Memory B cell (primary cell): ENCODE measurements at places on chromosomes 16 and 17.

DNA sequence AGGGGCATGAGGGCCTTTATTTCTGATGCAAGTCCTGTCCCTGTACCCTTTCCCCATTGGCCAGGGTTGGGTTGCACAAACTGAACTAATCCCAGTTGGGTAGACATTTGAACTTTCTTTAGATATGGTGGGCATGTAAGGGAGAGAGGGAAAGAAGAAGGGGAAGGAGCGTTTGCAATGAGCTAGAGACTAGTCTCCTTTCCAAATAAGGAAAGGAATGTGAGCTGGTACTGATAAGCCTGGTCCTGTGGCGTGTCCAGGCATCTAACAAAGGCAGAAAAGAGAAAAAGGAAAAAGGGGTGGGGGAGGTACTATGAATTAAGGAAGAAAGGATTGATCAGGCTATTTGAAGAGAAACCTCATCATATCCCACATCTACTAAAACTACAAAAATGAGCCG lies 20.3 kb downstream of the CHMP6 start:
- no peak for DNase-seq

DNA sequence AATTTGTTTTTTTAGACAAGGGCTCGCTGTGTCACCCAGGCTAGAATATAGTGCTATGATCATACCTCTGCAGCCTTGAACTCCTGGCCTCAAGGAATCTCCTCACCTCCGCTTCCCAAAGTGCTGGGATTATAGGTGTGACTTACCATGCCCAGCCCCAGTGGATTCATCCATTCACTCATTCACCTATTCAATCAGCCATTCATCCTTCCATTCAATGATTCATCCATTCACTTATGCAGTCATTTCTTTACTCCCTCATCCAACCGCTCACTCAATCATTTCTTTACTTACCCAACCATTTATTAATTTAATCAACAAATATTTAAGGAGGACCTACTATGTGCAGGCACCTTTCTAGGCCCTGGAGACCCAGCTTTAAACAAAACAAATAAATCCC lies 25.7 kb downstream of the DEXI start:
- DNase-seq: no peak

DNA sequence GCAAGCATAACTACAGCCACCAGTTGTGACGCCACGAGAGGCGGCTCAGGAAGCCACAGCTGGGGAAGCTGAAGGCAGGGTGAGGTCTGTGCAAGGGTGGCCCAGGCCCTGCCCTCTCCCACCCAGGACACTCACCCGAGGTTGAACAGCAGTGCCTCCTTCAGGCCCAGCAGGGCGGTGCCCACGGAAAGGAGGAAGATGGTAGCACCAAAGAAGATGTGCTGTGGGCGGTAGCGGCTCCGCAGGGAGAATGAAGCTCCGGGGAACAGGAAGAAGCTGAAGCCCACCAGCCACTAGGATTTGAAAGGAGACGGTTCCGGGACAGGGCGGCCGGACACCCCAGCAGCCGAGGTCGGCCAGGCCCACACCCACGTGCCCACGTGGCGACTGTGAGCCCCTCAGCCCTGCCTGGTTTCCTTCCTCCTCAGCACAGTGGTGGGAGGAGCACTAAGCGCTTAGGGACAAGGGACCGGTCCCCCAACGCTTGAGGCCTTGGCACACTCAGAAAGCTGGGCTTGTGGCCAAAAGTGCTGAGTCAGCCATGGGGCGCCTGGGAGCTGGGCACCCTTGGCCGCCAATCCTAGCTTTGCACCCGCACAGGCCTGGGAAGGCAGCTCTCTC lies 11.0 kb downstream of the CYB561 start:
- DNase-seq: no peak

DNA sequence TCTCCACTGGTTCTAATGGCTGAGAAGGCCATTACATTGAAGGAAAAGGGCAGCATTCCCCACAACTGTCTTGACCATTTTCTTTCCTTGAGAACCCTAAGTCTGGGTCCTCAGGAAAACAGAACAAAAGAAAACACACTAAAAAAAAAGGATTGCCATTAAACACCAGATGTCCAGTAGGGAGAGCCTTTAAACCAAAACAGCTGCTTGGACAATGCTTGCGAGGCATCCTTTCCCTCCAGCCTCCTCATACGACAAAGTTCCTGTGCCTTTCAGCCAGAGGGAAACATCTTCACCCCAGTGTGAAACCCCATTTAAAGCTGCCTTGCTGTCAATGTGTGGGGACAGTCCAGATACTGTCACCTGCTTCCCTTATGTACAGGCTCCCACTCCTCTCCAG lies 74.3 kb downstream of the MMD start:
- no peak for DNase-seq

DNA sequence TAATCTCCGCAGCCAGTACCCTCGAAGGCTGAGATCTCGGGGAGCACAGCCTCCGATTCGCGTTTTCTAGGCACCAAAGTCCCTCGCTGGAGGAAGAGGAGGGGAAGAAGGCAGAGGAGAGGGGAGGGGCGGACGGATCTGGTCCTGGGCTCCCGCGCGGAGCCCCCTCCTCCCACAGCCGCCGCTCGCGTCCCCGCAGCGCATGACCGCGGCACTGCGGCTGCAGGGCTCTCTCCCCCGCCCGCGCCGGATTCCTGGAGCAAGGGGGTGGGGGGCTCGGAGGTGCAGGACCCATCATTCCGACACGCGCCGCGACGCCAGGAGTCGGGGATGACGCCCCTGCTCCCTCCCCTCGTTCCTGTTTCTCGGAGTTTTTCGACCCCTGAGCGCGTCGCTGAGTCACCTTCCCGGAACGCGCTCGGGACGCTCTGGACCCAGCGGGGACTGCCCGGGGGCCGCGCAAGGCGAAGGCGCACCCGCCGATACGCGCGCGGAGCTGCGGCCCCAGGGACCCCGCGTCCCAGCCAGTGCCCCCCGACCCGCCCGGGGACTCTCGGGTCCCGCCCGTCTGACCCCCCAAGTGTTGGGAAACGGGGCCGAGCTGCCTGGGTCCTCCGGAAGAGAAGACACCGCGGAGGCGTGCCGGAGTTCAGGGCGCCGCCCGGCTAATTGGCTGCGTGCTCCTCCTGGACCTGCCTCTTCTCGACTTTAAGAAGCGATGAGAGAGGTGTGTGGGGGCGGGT lies 1.4 kb upstream of the SPHK1 start:
- DNase-seq: no peak

GRCh38 chr16:87757841-87758426 lies 7.9 kb downstream of the KLHDC4 start:
- DNase-seq: no peak

GRCh38 chr17:7014995-7015958 lies 2.9 kb downstream of the RNASEK start:
- no peak for DNase-seq

- no peak for DNase-seq
Observed at GRCh38 chr16:30063278-30063892, 2.2 kb upstream of the ALDOA start.

- no peak for DNase-seq
Observed at GRCh38 chr17:67041941-67042899, 2.1 kb upstream of the CACNG1 start.

DNA sequence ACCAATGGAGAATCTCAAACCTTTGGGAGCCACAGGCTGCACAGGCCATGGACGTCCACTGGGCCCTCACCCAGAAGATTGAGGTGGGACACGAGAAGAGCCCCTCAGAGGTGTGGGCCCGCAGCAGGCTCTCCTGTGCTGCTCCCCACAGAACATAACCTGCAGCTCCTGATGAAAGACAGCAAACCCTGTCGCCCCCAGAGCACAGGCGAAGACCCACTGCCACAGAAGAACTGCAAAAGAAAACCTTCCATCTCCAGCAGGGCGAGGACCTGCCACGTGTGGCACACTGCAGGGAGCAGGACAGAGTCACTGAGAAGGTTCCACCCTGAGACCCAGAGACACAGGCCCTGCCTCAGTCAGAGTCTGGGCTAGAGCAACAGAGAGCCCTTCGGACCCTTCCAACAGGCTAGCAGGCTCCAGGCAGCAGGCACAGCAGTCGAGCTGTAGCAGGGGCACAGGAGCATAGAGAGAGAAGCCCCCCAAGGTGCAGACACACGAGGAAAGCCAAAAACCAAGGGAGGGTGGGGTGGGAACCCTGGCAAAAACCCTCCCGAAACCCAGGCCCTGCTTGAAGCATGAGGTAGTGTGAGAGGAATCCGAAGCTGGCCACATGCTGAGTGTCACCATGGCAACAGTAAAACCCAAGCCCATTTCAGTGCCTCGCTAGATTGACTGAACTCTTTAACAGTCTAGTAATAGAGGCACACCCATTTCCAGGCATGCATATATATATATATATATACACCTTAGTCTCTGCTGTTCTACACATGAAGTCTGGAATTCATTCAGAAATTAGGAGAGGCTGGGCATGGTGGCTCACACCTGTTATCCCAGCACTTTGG lies 60.0 kb upstream of the CHMP6 start:
- DNase-seq: no peak

DNA sequence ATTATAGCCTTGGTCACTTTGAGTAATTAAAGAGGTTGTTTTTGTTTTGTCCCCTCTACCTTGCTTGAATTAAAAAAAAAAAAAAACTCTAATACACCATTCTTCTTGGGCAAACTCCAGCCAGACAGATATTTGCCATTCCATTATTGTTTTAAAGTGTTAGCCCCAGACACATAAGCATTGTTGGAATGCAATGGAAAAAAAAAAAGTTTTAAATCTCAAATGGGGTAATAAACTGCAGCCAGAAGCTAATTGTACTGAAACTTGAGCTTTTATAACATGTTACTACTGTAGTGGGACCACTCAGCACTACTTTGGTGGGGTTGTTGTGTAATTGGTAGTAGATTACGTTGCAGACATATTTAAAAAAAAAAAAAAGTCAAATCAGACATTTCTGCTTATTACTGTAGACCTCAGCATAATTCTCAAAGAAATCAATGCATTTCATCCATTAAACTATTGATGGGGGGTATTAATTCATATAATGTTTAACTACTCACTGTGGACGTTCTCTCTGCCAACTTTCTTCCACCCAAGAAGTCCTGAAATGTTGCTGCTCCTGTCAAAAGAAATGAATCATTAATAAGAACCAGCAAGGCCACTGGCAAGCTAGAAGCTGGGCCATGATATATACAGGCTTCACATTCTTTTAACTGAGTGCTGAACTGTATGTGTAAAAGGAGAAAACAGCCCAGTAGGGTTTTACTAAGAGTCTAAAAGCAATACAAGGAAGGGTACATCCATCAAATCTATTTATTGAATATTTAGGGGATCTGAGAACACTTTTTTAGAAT lies 626.6 kb upstream of the SOX9 start:
- no peak for DNase-seq

- no peak for DNase-seq
Observed at GRCh38 chr17:73840829-73841228, 196.6 kb upstream of the SDK2 start.

GRCh38 chr16:15880434-15881308 lies 7.7 kb downstream of the CEP20 start:
- no peak for DNase-seq

GRCh38 chr16:53937161-53937880 lies 233.4 kb downstream of the FTO start:
- no peak for DNase-seq

DNA sequence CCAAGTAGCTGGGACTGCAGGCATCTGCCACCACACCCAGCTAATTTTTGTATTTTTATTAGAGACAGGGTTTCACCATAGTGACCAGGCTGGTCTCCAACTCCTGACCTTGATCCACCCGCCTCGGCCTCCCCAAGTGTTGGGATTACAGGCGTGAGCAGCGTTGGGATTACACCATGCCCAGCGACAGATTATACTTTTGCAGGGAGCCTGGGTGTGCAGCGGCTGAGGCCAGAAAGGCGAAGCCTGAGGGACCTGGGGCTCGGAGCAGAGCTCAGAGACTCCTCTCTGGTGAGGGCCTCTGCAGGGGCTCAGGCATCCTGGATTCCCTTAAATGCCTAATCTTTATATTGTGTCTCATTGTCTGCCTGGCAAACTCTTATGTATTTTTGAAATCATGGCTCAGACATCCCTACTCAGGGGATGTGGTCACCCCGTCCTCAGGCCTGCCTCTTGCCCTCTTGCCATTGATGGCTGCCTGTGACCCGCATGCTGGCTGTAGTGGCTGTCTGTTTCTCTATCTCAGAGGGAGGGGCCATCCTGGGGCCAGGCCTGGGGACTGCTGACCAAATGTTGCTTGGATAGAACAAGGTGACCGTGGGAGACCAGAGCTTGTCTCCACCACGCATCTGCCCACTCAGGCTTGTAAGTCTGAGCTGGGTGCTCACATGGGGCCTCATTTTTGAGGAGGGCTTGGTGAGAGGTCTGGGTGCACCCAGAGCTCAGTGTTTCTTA lies 42.6 kb downstream of the B9D1 start:
- no peak for DNase-seq
